ENCODE measurements at places on chromosomes 6 and 20.

DNA sequence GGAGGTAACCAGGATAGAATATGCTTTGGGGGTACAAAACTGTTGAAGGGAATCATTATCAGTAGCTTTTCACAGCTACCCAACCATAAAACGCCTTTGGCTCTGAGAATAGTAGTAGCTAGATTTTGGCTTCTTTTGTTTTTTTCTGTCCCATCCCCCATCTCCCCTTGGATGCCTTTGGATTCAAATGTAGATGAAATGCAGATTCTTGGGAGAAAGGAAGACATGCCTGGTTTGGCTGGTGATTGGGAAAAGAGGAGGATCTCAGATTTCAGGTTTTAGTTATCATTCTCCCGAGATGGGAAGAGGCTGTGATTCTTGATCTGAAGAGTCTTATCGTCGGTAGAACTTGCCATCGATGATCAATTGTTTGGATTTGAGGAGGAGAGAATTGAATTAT lies 3.5 kb upstream of the CDYL start:
- no peak for DNase-seq

DNA sequence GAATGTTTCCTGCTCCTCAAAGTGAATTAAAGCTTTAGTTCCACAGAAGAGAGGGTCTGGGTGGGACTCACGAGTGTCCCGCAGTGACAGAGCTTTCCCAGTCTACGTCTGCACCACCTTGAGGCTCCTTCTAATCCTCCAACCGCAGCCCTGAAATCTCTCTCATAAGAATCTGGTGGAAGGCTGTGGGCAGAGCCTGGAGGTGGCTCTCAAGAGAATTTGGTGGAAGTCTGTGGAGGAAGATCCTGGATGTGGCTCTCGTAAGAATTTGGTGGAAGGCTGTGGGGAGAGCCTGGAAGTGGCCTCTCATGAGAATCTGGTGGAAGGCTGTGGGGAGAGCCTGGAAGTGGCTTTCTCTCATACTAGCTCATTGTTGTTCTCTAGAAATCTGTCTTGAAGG lies 13.8 kb upstream of the DUSP22 start:
- no peak for DNase-seq

DNA sequence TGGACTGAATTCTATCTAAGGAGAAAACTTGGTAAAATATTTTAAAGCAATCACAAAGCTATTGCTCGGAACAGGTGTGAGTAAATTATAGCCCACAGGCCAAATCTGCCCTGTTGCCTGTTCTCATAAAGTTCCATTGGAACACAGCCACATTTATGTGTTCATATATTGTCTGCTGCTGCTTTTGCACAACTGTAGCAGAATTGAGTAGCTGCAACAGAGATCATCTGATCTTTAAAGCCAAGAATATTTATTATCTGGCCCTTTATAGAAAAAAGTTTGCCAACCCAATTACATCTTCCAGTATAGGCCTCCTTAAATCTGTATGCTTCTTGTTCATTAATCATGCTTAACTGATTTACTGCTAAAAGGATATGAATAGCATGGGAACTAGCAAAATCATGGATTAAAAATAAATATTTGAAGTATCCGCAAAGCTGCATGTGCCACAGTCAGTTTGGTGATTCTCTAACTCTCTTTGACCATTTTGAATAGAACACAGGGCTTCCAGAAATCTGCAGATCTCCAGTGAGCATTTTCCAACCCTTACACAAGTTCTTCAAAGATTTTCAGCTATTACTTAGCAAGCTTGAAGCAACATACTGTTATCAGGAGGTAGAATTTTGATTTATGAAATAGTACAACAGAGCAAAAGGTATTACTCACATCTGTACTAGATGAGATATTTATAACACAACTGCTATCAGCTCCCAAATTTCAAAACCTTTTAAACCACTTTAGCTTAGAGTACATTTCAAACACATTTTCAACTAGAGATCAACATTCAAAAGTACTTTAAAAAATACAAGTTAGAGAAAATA lies 312.6 kb upstream of the ID4 start:
- DNase-seq: no peak

DNA sequence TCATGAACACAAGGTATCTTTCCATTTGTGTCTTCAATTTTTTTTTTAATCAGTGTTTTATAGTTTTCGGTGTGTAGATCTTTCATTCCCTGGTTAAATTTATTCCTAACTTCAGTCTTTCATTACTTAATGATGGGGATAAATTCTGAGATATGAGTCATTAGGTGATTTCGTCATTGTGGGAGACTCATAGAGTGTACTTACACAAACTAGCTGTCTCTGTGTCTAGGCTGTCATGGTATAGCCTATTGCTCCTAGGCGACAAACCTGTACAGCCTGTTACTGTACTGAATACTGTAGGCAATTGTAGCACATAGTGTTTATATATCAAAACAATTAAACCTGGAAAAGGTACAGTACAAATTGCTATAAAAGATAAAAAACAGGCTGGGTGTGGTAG lies 42.1 kb downstream of the SMAP1 start:
- DNase-seq: no peak

DNA sequence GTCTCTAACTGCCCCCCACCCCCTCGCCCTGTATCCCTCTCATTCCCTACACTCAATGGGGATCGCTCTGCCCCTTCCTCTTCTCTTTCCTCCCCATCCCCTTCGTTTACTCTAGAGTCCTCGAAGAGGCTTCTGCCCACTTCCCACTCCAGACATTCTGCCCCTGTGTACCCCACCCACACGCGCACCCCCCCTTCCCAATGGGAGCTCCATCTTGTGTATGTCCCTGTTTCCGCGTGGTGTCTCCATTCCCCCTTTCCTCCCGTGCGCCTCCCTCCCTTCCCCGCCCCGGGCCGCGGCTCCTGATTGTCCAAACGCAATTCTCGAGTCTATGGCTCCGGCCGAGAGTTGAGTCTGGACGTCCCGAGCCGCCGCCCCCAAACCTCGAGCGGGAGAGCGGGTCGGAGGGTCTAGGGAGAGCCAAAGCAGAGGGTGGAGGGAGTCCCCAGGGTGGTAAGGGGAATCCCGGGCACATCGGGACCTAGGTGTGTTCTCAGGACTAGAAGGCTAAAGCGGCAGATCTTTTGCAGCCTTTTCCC lies 679 bp upstream of the RING1 start:
- no peak for DNase-seq

GRCh38 chr20:35559042-35559693 lies 17.3 kb downstream of the ERGIC3 start:
- DNase-seq: peak; percentile 3

- DNase-seq: no peak
Observed at GRCh38 chr20:63859166-63859699, 2.1 kb upstream of the ABHD16B start.

DNA sequence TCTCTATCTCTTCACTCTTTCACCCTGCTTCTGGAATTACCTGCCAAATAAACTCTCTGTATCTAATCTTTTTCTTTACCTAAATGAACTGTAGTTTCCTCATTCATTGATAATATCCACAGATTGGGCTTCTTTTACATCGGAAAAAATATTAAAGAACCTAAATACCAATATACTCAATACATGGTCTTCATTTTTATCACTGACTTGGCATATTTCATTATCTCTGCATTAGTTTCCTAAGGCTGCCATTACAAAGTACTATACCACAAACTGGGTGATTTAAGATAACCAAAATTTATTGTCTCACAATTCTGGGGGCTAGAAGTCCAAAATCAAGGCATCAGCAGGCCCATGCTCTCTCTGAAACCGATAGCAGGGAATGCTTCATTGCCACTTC lies 411.9 kb upstream of the SPTLC3 start:
- no peak for DNase-seq

- no peak for DNase-seq
Observed at GRCh38 chr6:33857093-33857931, 53.5 kb upstream of the MLN start.

DNA sequence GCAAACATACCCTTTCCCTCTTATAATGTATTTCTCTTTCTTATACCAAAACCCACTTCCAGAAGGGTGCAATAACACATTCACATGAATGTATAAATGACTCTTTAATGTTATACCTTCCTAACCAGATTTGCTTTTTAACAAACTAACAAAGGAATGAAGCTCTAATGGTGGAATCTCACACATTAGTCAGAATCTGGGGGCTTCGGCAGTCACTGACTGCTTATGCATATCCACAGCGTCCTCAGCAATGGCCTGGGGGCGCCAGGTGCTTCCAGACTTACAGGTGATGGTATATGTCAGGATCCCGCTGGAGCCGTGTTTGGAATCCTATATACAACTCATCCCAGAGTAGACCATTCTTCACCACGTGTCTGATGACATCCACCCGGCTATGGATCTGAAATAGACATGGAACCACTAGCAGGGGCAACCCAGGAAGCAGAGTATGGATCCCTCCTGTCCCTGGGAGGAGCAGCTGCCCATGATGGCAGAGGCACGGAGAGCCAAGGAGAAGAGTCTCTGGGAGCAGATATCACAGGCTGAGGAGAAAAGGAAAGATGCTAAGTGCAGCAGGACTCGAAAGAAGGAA lies 150.8 kb upstream of the RIPOR2 start:
- no peak for DNase-seq

DNA sequence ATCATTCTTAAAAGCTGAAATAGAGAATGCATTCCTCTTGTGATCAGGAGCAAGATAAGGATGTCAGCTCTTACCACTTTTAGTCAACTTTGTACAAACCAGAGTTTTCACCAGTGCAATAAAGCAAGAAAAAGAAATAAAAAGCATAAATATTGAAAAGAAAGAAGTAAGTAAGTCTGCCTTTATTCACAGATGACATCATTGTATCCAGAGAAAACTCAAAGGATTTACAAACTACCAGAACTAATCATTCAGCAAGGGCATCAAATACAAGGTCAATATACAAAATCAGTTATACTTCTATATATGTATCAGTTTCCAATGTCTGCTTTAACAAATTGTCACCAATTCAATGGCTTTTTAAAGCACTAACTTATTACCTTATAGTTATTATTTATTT lies 13.4 kb downstream of the TTLL9 start:
- DNase-seq: no peak

- DNase-seq: no peak
Observed at GRCh38 chr6:17574866-17575560, 25.1 kb upstream of the FAM8A1 start.

DNA sequence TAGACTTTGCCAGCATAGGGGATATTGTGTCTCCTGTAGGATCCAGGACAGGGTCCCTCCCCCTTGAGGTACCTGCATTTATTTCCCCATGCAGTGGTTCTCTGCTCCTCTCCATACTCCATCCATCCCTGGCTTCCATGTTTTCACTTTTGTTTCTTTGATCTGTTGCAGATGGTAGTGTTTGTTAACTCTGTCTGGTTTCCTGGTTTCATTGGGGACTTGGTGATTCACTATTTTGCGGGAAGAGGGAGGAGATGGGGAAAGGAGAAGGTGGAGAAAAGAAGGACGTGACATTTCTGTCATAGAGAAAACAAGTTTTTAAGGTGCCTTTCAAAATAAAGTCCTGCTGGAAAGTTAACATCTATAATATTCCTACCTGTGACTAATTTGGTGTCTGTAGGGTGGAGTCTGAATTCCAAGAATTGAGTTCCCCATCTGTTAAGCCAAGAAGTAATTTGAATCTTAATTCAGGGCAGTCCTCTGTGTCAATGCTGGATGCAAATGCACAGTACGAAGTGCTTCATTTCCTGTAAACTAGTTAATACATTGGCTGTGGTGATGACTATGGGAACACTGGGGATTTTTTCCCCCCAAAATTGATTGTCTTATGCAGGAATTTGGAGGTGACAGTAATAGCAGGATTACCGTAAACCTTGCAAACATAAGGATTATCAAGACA lies 6.9 kb upstream of the RNF144B start:
- DNase-seq: no peak

DNA sequence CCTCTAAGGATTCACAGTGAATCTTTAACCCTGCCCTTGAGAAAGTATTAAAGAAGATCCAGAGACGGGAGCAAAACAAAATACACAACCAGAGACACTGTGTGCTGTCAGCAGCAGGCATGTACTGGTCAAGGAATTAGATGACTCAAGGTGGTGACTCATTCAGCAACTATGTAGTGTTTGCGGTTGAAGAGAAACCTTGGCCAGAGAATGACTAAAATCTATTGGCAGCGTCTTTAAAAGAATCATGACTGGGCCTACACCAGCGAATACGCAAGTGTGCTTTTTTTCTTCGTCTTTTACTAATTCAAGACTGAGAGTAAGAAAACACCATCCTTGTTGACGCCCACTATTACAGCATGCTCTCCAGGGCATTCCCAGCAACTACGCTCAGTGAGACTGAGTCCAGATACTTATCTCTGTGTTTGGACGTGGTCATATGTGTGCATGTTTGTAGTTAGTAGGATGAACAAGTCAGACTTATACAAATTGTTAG lies 72.4 kb upstream of the BACH2 start:
- no peak for DNase-seq

GRCh38 chr6:117264369-117264691 lies 1.0 kb upstream of the VGLL2 start:
- DNase-seq: no peak

DNA sequence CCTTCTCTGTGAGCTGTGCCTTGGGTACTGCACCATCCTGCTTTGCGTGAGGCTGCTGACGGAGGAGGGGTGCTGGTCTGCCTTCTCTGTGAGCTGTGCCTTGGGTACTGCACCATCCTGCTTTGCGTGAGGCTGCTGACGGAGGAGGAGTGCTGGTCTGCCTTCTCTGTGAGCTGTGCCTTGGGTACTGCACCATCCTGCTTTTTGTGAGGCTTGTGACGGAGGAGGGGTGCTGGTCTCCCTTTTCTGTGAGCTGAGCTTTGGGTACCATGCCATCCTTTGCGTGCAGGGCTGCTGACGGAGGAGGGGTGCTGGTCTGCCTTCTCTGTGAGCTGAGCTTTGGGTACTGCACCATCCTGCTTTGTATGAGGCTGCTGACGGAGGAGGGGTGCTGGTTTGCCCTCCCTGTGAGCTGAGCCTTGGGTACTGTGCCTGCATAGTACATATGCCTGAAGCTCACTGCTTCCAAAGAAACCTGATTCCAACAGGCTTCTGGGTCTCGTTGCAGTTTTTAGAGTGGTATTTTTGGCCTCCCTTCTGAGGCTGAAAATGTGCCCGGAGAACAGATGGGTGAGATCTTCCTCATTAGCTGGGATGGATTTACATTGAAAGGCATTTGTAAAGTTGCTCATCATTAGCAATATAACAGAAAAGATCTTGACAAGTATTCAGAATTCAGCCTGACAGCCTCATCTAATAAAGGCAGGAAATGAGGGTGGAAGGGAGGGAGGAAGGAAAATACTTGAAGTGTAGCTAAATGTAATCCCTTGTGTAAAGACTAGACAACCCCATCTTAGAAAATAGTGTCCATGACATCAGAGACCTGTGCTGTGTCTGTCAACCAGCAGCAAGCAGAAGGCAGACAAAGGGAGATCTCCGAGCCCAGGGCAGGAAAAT lies 46.8 kb upstream of the UNC93A start:
- no peak for DNase-seq

- DNase-seq: no peak
Observed at GRCh38 chr6:119076173-119076572, 2.3 kb downstream of the FAM184A start.

GRCh38 chr20:22801528-22801927 lies 217.2 kb upstream of the FOXA2 start:
- no peak for DNase-seq

GRCh38 chr6:30769088-30769852 lies 24.9 kb upstream of the IER3 start:
- no peak for DNase-seq

All from D721Med (cell line).